ENCODE measurements at places on chromosomes 7 and 10.

- DNase-seq = no peak
These were observed 26.4 kb upstream of the GSDME start for GRCh38 chr7:24783698-24784097.

- no peak for DNase-seq
These were observed 265.9 kb downstream of the SNX13 start for GRCh38 chr7:17674166-17674942.

- DNase-seq = no peak
These were observed 132.9 kb upstream of the WNT16 start for GRCh38 chr7:121195874-121196273.

GRCh38 chr7:22302951-22303423, 54.0 kb downstream of the RAPGEF5 start:
- DNase-seq = no peak

DNA sequence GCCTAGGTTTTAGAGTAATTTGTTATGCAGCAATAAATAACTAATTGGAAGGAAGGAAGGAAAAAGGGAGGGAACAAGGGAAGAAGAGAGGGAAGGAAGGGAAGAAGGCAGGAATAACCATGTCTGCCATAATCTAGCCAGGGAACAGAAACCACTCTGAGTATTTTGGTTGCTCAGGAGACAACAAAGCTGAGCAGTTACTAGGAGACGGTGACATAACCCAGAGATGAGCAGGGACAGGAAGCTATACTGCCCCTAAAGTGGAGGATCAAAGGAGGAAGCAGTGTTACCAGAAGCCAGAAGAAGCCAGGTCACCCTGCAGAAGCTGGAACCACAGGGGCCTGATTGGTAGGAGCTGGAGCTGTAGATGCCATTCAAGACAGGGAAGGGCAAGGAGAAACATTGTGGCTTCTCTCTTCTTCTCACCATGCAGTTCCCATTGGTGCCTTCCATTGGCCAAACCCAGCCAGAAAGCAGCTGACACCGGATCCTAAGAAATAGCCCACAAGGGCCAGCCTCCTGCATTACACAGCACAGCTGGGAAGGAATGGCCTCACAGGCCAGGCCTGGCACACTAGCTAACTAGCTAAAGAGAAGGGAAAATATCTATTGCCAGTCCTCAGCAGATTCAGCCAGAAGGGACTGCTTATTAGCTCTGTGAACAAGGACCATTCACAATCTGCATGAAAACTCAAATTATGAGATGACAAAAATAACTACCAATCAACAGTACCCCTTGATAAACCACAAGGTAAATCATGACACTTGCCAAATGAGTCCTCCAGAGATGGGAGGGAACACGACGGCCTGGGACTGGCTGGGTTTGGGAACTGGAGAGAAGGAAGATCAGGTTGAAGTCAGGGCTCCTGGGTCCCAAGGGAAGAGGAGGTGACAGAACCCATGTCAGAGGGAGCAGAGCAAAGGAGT, 184.5 kb upstream of the NFE2L3 start:
- DNase-seq = no peak

DNA sequence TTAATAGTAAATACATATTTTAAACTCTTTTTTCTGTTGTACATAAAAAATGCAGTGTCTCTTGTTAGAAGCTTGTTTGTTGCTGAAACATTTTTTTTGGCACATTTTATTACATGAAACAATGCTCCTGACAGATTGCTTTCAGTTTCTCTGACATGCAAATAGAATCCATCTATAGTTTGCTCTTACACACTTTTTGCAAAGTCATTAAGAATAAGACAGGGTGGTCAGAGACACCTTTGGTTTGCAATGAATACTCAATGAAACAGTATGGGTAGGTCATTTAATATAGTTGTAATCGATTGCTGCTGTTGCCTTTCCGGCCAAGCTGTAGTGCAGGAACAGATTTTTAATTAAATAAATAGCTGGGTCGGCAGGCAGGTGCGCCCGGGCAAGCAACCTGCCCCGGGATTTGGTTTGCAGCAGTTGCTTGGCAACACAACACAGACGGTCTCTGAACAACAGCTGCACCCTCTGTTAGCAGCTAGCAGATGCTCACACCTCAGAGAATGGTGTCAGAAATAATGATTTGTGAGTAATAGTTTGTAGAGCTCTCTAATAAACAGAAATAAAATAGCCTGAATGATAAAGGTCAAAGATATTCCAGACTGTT, 115.7 kb upstream of the CACNA2D1 start:
- DNase-seq = no peak

DNA sequence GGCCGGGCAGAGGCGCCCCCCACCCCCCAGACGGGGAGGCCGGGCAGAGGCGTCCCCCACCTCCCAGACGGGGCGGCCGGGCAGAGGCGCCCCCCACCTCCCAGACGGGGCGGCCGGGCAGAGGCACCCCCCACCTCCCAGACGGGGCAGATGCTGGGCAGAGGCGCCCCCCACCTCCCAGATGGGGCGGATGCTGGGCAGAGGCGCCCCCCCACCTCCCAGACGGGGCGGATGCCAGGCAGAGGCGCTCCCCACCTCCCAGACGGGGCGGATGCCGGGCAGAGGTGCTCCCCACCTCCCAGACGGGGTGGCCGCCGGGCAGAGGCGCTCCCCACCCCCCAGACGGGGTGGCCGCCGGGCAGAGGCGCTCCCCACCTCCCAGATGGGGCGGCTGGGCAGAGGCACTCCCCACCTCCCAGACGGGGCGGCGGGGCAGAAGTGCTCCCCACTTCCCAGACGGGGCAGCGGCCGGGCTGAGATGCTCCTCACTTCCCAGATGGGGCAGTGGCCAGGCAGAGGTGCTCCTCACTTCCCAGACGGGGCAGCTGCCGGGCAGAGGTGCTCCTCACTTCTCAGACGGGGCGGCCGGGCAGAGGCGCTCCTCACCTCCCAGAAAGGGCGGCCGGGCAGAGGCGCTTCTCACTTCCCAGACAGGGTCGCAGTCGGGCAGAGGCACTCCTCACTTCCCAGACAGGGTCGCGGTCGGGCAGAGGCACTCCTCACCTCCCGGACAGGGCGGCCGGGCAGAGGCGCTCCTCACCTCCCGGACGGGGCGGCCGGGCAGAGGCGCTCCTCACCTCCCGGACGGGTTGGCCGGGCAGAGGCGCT, 53.6 kb downstream of the ENTPD1 start:
- DNase-seq = no peak

- DNase-seq = no peak
These were observed 39.7 kb downstream of the RASGEF1A start for GRCh38 chr10:43226851-43227845.

DNA sequence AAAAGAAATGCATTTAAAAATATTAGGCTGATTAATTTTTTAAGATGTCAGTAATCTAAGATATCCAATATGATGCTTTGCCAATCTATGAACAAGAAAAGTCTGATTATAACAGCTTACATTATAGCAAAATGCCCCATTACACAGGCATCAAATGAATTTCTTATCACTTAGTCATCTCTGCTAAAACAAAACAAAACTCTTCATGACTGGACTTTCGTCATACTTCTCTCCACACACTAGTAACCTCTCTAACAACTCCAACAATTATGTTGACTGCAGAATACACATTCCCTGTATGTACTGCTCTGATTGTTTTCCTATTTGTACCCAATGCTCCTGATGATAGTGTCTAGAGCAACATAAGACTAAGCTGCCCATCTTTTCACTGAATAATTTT, 3.8 kb upstream of the MKI67 start:
- no peak for DNase-seq

DNA sequence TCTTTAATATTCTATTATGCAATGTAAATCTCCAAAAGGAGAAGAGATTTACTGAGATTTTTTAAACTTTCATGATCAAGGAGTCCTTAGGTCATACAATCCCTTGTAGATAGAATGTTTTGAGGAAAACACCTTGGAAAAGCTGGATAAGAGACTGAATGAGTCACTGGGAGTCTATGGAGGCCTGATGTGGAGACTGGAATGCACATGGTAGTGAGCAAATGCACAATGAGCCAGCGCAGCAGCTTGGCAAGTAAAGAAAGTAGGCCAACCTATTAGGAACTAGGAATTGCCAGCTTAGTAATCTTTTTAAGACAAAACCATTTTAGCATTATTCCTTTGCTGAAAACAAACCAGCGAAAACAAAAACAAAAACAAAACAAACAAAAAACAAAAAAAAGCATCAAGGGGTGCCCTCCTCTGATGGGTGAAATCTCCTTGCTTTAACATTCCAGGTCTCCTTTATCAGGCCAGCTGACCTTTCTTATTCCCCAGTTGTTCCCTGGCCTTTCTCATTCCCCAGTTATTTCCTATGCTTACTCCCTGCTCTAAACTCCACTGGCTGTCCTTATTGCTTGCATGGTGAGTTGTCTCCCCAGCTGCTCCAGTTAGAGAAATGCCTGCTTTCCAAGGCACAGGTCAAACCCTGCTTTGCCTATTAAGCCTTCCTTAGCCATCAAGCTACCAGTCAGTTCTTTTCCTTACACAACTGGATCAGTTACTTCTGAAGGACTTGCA, 135.8 kb downstream of the PLCE1 start:
- no peak for DNase-seq

DNA sequence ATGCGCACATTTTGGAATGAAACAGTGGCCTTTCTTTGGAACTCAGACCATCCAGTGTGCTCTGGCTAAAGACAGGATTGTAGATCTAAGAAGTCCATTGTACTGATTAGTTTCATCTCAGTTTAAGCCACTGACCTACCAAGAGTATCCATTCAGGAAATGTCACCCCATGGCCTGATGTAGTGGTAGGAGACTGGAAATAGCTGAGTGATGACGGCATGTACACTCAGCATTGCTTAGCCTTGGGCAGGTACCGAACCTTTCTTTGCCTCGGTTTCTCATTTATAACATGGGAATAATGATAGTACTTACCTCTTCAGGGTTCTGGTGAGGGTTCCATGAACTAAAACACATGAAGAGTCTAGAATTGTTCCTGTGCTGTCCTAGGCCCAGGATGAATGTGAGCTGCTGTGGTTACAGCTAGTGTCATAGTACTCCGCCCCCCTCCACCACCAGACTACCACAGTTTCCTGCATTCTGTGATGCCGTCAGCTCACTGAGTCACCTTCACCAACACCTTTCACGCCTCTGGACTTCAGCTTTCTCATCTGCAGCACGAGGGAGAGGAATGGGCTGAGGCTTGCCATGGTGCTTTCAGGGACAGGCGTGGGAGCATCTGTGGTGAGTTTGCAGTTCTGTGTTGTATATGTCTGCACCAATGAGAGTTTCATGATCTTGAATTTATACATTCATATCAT, 484.0 kb upstream of the GALNT17 start:
- peak; percentile 44 for DNase-seq

GRCh38 chr7:130276796-130277762, 10.4 kb downstream of the CPA2 start:
- peak; percentile 41 for DNase-seq

DNA sequence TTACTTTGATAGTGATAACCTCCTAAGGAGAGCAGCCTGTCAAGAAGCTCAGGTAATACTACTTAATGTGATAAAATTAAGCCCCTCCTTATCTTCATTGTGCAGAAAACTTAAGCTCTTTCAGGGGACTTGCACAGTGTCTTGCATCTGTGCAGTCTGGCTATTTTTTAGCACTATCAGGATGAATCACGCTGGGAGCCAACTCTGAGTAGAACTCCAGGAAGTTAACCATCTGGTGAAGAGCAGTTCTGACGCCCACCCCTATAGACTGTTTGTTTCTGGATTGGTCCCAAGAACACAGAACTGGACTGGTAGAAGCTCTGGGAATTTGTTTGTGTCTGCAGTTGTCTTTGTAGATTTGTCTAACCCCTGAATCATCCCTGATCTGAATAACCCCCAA, 41.9 kb downstream of the AGK start:
- no peak for DNase-seq

DNA sequence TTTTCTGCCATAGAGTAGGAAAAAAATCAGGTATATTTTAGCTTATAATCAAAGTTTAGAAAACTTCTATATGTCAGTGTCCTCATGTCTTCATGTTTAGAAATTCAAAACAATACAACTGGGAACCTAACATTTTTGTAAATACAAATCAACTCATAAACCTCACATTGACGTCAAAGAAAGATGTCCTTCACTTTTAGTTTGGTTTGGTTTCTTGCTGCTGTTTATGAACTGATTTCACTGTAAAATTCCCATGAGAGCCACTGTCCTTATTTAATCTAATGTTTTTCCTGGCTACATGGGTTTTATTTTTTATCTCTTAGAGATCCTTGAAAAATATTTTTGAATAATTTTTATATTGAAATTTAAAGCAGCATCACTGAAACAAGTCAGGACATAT, 208.4 kb downstream of the DYNC1I1 start:
- no peak for DNase-seq

DNA sequence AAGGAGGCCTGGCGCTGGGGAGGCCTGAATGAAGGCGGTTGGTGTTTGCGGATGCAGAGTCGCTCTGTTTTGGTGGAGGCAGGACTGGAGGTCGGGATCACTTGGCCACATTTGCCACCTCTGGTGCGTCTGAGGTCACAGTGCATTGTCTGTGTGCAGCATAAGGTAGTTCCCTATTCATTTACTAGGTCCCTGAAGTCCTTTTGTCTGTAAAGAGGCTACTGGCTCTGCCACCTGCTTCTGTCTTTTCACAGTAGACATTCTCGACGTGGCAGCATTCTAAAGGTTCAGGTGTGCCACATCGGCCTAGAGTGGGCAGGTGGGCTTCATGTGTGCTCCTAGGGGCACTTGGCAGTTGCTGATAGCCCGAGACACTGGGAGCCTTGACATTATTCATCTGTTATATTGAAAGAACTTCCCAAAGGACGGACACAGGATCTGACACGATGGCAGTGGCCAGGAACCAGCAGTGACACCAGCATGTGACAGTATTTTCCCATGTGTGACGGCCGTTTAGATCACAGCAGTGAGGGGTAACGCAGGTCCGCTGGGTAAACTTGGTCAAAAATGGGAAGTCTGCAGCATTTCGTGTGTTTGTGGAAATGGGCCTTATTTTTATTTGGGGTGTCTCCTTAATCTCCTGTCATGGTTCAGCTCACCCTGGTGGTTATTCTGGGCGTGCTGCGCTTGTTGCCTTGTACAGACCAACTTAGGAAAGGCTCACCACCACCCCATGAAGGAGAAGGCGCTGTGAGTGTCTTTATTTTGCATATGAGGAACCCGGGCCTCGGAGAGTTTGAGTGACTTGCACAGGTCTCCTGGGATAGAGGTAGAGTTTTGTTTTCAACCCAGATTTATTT, 5.9 kb downstream of the MGMT start:
- no peak for DNase-seq

- no peak for DNase-seq
These were observed at the start of gene HOXA5 for GRCh38 chr7:27143023-27143949. Gene HOXA5, minus strand, starts transcription at chr7:27143681. Its CDS starts 74 bp downstream, at chr7:27143607.

DNA sequence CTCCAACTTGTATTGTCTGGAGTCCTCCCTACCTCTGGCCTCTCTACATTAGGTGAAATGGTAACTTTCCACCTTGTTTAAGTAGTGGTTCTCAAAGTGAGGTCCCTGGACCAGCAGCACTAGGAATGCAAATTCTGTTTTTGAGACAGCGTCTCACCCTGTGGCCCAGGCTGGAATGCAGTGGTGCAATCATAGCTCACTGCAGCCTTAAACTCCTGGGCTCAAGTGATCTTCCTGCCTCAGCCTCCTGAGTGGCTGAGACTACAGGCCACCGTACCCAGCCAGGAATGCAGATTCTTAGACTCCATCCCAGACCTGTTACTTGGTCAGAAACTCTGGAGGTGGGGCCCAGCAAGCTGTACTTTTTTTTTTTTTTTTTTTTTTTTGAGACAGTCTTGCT, 6.8 kb upstream of the TBL2 start:
- DNase-seq = no peak
